ENCODE measurements at places on chromosomes 7 and 10.

DNA sequence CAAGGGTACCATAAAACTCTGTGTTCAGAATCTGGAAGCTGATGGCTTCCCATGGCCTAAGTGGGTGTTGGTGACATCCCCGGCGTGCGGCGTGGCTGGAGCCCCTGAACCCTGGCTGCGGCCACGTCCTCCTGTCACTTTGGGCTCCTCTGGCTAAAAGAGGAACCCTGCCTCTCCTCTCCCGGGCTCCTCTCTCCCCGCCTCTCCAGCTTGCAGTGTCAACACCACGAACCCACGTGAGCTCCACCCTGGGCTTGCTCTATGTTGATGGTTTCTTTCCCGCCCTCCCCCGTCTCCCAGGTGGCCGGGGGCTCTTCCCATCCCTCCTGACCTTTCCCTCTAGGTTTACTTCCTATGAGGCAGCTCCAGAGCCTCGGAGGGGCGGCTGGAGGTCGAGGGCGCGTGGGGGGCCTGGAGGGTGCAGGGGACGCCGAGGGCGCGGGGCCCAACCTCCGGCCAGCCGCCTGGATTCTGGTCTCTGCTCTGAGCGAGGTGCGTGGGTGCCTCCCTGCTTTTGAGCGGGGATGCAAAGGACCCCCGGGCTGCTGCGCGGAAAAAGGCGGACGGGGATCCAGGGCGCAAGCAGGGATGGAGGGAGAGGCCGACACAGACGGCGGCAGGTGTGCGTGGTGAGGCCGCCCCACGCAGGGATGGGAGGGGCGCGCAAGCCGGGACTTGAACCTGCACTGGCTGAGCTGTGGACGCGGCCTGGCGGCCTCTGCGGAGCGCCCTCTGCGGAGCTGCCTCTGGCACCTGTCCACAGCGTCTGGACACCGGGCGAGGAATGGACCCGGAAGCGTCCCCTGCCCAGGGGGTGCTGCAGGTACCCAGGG, 115.5 kb upstream of the DIP2C start:
- no peak for DNase-seq

DNA sequence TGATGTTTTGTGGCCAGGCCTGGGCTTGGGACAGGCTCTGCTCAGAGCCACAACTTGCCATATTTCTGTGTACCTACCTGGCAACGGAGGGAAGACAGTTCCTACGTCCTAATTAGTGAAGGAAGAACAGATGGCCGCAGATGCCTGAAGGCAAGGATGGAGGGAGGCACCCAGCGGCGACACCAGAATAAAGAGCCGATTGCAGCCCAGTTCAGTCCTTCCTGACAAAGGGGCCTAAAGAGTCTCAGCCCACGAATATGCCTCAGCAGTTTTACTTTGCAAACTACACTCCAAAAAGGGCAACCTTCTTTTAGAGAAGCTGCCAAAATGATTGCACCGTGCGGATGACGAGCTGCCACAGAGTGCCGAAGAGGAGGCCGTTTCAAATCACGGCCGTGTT, 585.8 kb downstream of the GLRX3 start:
- DNase-seq: no peak

GRCh38 chr10:65033957-65034356, 1512.8 kb downstream of the REEP3 start:
- DNase-seq: no peak

DNA sequence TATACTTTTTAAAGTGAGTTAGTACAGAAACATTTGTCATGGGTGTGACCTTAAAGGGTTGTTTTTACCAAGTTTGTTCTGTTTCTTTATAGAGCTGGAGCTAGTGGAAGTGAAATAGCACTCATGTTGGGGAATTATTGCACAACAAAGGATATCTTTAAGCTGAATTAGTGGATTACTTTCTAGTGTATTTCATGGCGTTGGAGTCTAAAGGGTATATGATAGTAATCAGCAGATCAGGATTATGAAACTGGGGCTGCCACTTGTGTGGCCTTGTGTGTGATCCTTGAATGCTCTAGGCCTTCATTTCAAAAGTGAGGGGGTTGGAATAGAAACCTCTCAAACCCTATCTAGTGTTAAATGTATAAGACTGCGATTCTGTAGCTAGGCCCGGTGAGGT, 123.6 kb downstream of the LYZL1 start:
- no peak for DNase-seq

GRCh38 chr7:126937171-126937570, 315.6 kb downstream of the GRM8 start:
- no peak for DNase-seq

DNA sequence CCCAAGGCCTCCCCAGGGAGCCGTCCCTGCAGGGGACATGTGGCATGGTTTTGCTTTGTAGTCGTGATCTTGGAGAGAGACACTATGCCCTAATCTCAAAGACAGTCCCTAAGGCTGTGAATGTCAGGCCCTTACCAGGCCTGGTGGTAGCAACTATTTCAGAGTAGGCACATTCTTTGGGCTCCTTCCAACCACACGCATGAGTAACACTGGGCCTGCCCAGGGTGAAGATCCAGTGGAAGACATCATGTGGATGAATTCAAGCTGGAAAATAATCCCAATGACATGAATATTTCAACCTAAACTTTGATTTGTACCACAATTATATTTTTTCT, 39.5 kb upstream of the INSIG1 start:
- DNase-seq: no peak

DNA sequence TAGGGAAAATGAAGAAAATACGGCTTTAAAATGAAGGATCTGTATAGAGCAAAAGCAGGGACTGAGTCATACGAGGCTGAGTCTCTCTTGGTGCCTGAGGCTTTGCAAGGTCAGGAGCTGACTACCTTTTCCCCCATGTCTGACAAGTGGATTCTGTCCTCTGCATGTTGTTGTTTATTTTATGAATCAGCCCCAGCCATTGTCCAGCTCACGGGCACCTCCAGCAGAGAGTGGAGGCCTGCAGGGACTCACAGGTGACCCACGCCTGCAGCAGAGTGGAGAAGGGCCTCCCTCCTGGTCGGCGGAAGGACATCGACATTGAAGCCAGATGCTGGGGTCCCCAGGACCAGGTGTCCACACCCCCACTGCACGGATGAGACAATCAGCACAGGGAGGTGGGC, 233.9 kb downstream of the WDR37 start:
- no peak for DNase-seq

DNA sequence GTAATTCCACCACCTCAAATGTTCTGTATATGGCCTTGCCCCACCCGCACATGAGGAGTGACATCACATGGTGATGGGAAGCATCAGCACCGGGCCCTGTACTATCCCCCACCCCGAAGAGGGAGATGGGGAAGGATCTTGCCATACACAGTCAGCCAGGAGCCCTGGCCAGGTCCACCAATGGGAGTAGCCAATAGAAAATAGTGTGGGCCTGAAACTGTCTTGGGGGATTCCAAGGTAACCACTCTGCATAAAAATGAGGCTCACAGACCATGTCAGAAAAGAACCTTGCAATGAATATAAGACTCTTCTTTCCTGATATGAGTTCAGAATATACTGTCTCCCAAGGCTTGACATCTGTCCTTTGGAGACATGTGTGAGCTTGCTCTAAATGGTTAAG, 51.1 kb downstream of the ADRB1 start:
- no peak for DNase-seq

DNA sequence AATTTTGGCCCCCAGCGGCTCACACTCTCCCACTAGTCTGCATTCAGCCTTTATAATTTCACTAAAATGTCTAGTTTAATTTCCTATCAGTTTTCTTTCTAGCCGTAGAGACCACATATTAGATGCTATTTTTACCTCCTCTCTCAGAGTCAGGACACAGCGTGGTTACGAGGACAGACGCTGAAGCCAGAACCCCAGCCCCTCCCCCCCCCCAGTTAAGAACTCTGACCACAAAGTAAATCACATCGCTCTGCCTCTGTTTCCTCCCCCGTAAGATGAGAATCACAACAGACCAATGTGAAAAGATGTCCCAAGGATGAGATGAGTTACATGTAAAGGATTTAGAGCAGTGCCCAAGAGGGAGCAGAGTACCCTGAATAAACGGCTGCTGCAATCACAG, 11.1 kb upstream of the TARP start:
- DNase-seq: no peak
